ENCODE measurements at places on chromosomes 5 and 9. TPM values are rescaled to one million over a fixed set of nuclear protein-coding genes. Genes with fewer than 3 reads are reported as not detected.

GAPT gene
- 1.6 TPM for total RNA-seq

GRCh38 chr9:131839281-131840084 is 99.6 kb upstream of the RAPGEF1 start:
- no peak for DNase-seq

DNA sequence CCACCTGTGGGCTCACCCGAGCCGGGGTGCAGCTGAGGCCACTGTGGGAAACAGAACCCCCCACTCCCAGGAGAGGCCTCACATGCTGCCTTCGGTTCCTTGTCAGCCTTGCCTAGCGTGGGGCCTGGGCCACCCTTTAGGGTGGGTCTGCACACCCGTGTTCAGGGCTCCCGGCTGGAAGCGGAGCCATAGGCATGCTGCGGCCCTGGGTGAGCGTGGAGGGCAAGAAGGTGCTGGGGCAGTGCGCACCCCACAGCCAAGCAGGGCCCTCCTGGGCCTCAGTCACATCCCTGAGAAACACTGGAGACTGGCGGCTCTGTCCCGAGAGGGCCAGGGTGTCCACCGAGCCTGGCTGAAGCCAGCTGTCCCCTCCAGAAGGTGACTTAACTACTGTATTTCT is 41.9 kb downstream of the GOLM1 start:
- no peak for DNase-seq

DNA sequence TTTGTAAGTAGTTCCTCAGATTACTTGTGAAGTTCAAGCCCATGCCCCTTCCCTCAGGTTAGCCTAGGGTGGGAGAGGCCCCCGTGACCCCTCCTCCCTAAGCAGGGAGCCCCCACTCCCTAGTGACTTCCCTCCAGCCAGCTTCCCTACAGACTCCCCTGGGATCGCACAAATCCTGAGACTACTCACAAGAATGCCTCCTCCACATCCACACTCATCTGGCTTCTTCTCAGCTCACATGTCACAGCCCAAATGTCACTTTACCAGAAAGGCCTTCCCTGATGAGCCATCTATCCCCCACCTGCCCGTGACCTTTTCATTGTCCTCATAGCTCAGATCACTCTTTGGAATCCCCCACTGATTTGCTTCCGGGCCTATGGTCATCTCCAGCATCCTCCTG is 96.7 kb upstream of the ARAP3 start:
- no peak for DNase-seq

GRCh38 chr5:61342071-61342501 is 10.0 kb downstream of the ZSWIM6 start:
- DNase-seq: no peak
